ENCODE measurements at places on chromosomes 7 and 10.

DNA sequence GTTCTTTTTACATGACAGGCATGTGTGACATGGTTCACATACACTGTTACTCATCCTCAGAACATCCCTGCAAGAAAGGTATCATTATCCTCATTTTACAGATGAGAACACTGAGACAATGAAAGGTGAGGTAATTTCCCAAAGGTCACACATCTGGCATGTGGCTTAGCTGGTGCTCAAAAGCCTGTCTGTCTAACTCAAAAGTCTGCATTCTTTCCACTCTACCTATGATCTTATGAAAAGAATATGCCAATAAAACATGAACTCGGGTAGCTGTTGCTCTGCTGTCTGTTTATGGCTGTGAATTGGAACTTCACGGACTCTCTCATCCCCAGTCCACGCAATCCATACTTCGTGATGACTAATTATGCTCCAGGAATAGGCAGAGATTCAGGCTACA, 79.0 kb upstream of the ODAD2 start:
- DNase-seq = no peak

GRCh38 chr7:17033245-17033644, 151.5 kb upstream of the AGR3 start:
- DNase-seq = no peak

DNA sequence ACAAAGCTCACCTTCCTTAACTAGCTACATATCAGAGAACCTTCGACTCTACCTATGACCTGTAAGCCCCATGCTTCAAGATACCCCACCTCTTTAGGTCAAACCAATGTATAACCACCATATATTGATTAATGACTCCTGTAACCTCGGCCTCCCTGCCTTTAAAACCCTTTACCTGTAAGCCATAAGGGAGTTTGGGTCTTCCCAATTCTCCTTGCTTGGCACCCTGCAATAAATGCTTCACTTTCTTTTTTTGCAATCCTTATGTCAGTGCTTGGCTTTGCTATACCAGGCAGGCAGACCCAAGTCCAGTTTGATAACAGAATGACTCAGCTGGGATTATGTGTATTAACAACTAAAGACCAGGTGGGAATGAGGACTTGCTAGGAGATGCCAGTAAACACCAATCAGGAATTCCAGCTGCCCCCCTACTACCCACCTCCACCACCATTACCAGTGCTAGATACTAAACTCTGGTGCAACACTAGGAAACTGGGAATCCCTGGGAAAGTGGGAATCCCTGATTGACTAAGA, 22.0 kb upstream of the SLC35G1 start:
- no peak for DNase-seq

- DNase-seq = no peak
Observed at GRCh38 chr7:41385996-41386395, 316.9 kb downstream of the INHBA start.
